ENCODE measurements at places on chromosomes 5 and 9.

DNA sequence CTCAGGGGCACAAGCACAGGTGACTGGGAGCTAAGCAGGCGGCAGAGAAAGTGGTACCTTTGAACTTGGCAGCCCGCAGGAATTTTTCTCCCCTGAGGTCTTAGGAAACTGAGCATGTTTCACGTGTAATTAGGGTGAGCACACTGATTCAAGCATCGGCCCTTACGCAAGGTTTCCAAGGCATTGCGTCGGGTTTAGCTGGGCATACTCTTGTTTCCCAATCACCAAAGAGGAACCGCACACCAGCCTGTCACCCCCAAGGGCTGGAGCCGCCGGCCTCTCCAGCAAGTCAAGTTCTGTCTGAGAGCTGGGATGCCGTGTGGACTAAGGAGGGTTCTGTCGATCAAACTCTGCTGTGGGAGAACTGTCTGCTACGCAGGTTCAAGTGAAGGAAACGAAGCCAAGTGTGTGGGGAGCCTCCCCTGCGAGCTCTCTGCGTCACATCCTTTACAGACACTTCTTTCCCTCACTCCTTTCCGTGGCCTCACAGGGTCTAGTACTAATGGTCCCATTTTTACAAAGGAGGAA lies 53.0 kb downstream of the ERGIC1 start:
- peak; percentile 99 for DNase-seq

- peak; percentile 73 for DNase-seq
Measured at GRCh38 chr5:131193106-131193505, 22.4 kb downstream of the LYRM7 start.

DNA sequence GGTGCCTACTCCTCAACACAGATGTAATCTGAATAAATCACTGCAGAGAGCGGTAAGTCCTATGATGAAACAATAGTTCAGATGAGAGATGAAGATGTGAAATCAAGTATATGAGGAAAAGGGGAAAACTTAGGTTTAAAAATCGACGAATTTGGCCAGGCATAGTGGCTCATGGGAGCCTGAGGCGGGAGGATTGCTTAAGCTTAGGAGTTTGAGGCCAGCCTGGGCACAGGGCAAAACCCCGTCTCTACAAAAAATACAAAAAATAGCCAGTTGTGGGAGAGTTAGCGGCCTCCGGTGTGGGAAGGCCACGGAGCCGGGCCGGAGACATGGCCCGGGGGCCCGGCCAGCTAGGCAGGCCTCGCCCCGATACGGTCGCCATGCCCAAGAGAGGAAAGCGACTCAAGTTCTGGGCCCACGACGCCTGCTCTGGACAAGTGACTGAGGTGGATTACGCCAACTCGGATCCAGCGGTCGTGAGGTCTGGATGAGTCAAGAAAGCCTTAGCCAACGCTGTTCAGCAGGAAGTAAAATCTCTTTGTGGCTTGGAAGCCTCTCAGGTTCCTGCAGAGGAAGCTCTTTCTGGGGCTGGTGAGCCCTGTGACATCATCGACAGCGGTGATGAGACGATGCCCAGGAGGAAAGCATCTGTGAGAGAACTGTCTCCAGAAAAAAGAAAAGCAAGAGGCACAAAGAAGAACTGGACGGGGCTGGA lies 62.8 kb upstream of the SUB1 start:
- DNase-seq = peak; percentile 90

DNA sequence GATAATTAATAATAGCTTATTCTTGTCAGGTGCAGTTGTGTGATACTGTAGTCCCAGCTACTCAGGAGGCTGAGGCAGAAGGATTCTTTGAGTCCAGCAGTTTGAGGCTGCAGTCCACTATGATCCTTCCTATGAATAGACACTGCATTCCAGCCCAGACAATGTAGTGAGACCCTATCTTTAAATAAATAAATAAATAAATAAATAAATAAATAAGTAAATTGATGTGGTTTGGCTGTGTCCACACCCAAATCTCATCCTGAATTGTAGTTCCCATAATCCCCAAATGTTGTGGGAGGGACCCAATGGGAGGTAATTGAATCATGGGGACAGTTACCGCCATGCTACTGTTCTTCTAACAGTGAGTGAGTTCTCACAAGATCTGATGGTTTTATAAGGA lies 5.6 kb upstream of the ELL2 start:
- no peak for DNase-seq

GRCh38 chr5:16803831-16804230 lies 132.3 kb downstream of the MYO10 start:
- DNase-seq = no peak

DNA sequence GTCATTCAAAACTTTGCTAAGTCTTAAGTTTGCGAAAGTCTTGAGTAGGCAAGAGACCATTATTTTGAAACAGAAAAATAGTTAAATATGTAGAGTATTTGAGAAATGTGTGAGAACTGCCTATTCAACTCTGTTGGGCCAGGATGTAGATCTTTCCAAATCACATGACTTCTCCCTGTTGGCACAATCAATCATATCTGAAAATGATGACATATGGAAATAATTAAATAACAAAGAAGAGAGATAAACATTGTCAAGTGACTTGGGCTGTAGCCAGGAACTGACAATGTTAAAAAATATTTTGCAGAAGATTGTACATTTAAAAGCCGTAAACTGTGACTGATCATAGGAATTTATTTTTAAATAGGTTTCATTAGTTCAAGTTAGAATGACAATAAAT lies 104.6 kb upstream of the IL6ST start:
- DNase-seq = peak; percentile 94

- DNase-seq = peak; percentile 31
Measured at GRCh38 chr5:15850939-15851341, 328.7 kb downstream of the MARCHF11 start.

DNA sequence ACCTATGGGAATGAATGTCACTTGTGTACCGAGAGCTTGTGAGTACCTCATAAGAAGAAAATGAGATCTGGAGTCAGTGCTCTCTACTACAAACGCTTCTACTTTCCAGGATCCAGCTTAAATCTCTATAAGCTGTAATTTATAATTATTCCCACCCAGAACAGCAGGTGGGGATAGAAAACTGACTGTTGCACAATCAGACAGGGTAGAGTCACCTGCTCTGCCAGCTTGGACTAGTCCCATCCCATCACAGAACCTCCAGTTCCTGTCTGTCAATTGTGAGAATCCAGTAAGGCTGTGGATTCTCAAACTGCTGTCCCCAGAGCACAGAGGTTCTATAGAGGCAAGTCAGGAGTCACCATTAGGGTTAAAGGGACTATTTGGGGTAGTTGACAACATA lies 2.0 kb downstream of the SPINK7 start:
- DNase-seq = no peak

DNA sequence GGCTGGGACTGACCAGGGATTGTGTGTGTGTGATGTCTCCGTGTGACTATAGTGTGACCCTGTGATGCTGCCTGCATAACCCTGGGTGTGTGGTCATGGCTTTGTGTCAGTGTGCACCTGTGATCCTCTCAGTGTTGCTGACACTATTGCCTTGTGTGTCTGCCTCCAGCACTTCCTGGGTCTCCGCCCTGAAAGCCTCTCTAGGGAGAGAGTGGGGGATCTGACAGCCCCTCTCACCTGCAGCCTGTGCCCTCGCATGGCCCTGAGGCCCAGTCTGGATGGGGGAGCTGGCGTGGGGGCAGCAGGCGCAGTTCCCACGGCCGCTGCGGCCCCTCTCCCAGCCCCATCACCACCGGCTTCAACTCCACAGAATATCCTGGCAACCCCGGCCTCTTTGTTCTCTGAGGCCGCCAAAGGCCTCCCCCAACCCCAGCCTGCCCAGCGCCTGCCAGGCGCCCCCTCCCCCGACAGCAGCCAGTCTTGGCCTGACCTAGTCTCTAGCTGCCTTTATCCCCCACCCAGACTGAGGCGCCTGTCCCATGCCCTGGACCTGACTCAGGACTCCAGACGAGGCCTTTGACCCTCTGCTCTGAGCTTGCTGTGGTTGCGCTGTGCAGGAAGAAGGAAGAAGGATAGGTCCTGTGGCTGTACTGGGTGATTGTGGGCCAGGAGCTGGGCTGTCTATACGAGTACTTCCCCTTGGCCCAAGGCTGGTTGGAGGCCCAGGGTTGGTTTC lies 38.7 kb downstream of the CXXC5 start:
- DNase-seq = no peak

GRCh38 chr9:2758162-2758897 lies 41.0 kb downstream of the KCNV2 start:
- DNase-seq = peak; percentile 34

Data from fibroblast of pulmonary artery (primary cell).